Renal cortical epithelial cell (primary cell): ENCODE measurements at places on chromosomes 7 and 10. TPM values are rescaled to one million over a fixed set of nuclear protein-coding genes. Genes with fewer than 3 reads are reported as not detected.

- DNase-seq = no peak
Observed at GRCh38 chr7:1087952-1088920, at the start of gene GPER1. GPER1 (plus strand) TSS chr7:1088113; CDS start chr7:1091729, 3,616 bp downstream.

DNA sequence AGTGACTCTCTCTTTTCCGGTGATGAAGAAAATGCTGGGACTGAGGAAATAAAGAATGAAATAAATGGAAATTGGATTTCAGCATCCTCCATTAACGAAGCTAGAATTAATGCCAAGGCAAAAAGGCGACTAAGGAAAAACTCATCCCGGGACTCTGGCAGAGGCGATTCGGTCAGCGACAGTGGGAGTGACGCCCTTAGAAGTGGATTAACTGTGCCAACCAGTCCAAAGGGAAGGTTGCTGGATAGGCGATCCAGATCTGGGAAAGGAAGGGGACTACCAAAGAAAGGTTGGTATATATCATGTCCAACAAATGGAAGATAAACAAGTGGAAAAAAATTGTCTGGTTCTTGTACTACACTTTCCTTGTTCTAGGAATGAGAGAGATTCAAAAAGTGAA, 9.5 kb downstream of the PDCD4 start:
- no peak for DNase-seq

- DNase-seq = no peak
Observed at GRCh38 chr10:123359539-123359938, 205.3 kb downstream of the BUB3 start.

DNA sequence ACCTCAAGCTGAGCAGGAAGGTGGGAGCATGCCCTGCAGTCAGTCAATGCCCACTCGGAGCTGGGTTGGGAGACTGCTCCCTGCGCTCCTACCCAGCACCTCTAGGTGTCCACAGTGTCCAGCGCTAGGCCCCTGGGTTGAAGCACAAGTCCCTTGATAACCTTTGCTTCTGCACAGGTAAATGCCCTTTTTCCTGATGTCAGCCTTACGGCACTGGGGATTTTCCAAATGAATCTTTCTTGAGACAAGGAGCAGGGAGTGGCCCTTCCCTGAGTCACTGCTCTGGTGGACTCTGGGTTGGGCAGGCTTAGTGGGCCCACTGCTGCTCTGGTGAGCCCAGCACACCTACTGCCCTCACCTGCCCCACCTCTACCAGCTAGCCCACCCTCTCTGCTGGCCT, 61.9 kb upstream of the OPN4 start:
- no peak for DNase-seq

Gene FAM25A
- not detected in 2 replicates for total RNA-seq

DNA sequence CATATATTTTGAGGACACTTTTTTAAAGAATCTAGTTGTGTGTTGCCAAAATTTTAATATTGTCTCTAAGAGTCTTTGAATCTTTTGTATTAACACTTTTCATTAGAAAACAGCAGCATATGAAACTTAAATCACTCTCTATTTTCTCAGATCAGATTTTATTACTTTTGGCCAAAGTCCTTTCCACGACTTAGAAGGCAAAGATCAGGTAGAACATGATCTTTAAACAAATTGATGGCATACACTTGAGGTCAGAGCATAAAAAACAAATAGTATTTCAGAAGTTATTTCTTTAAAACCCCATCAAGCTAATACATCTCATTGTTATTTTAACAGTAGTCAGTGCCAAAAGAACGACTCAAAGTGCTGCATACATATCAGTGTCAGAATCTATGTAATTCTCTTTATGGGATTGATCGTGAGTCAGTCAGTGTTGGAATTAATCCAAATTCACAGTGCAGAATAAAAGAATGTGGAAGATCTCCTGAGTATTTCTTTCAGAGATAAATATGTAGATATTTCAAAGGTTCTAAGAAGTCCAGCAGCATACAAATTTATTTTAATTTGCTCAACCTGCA, 9.6 kb upstream of the AGMO start:
- DNase-seq = no peak

- no peak for DNase-seq
Observed at GRCh38 chr10:94143261-94143660, 149.5 kb downstream of the PLCE1 start.

- DNase-seq = no peak
Observed at GRCh38 chr7:27602766-27603165, 59.9 kb downstream of the HIBADH start.

Gene UPK3BL2
- total RNA-seq = 5.5 TPM in 1 of 2 replicates, not detected in the other

DNA sequence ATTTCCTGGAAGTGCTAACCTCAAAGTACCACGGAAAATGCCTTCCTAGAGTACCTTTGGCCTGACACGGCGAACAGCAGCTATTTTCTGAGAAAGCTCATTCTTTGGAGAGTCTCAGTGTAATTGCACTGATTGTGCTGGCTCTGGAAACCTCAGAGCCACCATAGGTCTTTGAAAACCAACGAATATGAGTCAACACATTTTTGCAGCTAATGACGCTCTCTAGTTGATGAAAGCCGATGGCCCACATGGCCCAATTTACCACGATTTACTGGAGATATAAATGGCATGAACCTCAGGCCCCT, 187.1 kb downstream of the ADARB2 start:
- DNase-seq = no peak
